Muscle of back (tissue), 13 donors: ENCODE measurements at places on chromosomes 1 and 21. TPM values are rescaled to one million over a fixed set of nuclear protein-coding genes. Genes with fewer than 3 reads are reported as not detected.
A peak's percentile ranks its signal among the peaks of the same experiment; 100 is the strongest.

The OR4F16 gene
- not detected for polyA plus RNA-seq

GRCh38 chr1:152179566-152179965 is 20.5 kb upstream of the RPTN start:
- DNase-seq, result no peak

GRCh38 chr1:203173566-203173965 is 2.1 kb downstream of the MYBPH start:
- peak; percentile 46 for DNase-seq

The BEST4 gene
- 0.32 TPM for polyA plus RNA-seq

DNA sequence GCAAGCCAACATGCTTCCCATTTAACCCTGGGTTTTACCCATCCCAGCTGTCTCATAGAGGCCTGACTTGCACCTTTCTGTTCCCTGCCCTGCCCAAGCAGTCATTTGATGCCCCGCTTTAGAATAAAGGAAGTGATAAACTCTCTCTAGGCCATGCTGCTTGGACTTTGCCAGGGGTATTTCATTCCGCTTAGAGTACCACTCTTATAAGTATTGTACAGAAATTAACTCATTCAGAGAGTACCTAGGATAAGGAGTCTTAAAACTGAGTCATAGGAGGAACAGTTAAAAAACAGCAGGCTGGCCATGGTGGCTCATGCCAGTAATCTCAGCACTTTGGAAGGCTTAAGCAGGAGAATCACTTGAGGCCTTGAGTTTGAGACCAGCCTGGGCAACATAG is 21.0 kb upstream of the LYST start:
- no peak for DNase-seq

GRCh38 chr1:55062801-55063576 is 23.6 kb downstream of the PCSK9 start:
- DNase-seq, result no peak

DNA sequence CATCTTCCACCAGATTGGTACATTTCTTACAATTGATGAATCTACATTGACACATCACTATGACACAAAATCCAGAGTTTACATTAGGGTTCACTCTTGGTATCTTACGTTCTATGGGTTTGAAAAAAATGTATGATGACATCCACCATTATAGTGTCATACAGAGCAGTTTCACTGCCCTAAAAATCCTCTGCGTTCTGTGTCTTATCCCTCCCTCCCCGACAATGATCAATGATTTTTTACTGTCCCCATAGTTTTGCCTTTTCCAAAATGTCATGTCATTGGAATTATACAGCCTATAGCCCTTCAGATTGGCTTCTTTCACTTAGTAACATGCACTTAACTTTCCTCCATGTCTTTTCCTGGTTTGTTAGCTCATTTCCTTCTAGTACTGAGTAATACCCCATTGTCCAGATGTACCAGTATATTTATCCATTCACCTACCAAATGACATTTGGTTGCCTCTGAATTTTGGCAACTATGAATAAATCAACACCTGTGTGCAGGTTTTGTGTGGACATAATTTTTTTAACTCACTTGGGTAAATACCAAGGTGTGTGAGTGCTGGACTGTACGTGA is 80.9 kb upstream of the CDC42BPA start:
- no peak for DNase-seq

GRCh38 chr1:204714194-204714860 is 28.8 kb upstream of the LRRN2 start:
- no peak for DNase-seq

- no peak for DNase-seq
Measured at GRCh38 chr1:19412654-19413053, 72.7 kb downstream of the CAPZB start.

The CD244 gene
- polyA plus RNA-seq, result 0.35 TPM

The ERICH3 gene
- 0.07 TPM for polyA plus RNA-seq

The GBP3 gene
- polyA plus RNA-seq, result 2.2 TPM

The LEFTY2 gene
- 2.1 TPM for polyA plus RNA-seq

- DNase-seq, result no peak
Measured at GRCh38 chr1:16235944-16236510, 956 bp downstream of the CPLANE2 start.

DNA sequence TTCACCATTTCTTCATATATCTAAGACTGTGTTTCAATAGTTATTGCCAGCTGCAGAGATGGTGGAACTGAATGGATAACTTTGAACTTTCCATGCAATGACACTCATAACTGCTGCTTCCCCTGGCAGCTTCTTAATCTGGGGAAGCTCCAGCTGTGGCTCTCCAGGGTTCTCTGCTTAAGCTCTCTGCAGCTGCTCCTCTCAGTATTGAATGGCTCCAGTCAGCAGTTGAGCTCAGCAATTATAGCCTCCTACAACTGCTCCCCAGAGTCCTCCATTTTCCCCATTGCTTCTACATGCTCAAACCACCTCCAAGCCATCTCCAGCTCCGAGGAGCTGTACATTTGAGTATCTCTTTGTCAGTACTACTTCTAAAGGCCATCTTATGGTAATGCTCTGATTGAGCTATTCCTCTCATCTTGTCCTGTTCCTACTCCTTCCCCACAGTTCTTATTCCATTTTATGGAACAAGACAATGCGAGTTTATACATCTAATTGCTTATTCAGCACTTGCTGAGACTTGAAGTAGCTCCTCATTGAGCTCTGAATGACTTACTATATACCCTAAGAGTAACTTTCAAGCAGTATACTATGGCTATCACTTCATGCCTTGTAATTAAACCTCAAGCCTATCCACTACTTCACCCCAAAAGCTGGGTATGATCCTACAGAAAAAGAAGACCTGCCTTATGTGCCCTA is 362.4 kb downstream of the NEGR1 start:
- DNase-seq, result peak; percentile 56
